ENCODE measurements at places on chromosomes 4 and X.

DNA sequence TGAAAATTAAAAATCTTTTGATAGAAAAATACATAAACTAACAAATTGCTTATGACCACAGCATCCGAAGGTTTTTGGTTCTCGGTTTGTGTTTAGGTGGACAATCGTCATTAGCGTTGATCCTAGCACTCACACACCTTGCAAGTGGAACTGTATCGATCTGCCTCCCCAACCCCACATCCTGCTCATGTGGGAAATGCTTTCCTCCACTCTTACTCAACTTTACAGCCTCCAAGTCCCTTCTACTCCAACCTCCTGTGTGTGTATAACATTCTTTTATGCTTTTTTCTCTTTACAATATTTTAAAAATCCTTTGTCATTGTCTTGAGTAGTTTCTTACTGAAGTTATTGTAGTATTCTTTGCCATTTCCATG, 15.6 kb upstream of the TMEM131L start:
- DNase-seq = no peak

DNA sequence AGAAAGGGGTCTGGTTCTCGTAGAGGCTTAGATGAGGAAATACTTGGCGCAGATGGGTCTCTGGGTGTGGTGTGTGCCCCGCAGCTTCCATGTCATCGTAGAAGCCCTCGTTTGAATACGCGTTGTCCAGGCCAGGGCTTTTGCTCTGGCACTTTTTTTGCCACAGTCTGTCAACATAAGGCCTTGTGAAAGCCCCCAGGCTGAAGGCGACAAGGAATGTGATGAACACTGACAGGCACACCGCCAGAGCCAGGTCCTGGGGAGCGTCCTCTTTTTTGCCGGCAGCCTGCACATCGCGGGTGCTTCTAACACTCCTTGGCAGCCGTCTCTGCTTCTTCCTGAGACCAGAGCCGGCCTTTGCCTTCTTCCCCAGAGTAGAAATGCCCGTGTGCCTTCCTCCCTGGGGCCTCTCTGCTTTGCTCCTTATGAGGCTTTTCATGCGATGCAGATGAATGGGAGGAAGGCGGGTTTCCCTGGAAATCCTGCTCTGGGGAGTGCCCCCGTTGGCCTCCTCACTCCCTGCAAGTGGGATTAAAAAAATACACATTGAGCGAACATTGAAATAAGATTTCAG, 24.4 kb downstream of the LRRC66 start:
- no peak for DNase-seq

GRCh38 chrX:116239944-116240840, 69.6 kb downstream of the AGTR2 start:
- no peak for DNase-seq

GRCh38 chr4:92636038-92636806, 332.5 kb downstream of the GRID2 start:
- DNase-seq = no peak

- no peak for DNase-seq
These were observed 8.4 kb upstream of the SH3RF1 start for GRCh38 chr4:169279108-169279507.

GRCh38 chr4:108359986-108360681, 191.4 kb upstream of the LEF1 start:
- peak; percentile 96 for DNase-seq

Data from hematopoietic multipotent progenitor cell treated with erythropoietin and hydrocortisone succinate and interleukin-3 and kit ligand, for 8 days (in vitro differentiated cells).